ENCODE measurements at places on chromosomes 3 and 15.
A peak's percentile ranks its signal among the peaks of the same experiment; 100 is the strongest.

GRCh38 chr3:159605776-159606175 lies 382.9 kb upstream of the IL12A start:
- H3K27me3 ChIP-seq = no peaks in the 10 kb centered on the region
- no peaks in the 10 kb centered on the region for H3K4me1 ChIP-seq
- no peak for DNase-seq
- H3K4me3 ChIP-seq = no peak overlapping the region

GRCh38 chr3:12994607-12995388 lies 78.4 kb downstream of the IQSEC1 start:
- peak overlapping the region; percentile 87 for H3K27ac ChIP-seq
- no peaks in the 10 kb centered on the region for H3K27me3 ChIP-seq
- DNase-seq = peak; percentile 91
- H3K4me1 ChIP-seq = no peaks in the 10 kb centered on the region

GRCh38 chr3:16239086-16239770 lies 25.5 kb downstream of the DPH3 start:
- no peaks in the 10 kb centered on the region for H3K4me1 ChIP-seq
- H3K27ac ChIP-seq = no peak overlapping the region
- no peaks in the 10 kb centered on the region for H3K36me3 ChIP-seq

DNA sequence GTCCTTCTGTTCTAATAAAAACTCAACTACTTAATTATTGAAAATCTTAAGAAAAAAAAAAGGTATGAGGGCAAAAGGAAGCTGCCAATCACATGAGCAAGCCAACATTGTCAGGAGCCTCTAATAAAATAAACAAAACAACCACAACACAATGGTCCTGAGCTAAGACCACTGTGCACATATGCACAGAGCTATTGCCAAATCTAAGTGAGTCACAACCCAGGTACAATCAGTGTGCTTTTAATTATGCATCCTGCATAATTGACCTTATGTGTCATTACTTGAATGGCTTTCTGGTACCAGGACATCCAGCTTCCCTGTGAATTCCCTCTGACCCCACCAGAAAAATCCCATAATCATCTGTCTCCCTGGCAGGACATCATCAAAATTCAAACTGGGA lies 639.8 kb downstream of the MAGI1 start:
- no peaks in the 10 kb centered on the region for H3K27me3 ChIP-seq
- H3K4me3 ChIP-seq = no peak overlapping the region
- no peak for DNase-seq
- no peak overlapping the region for H3K27ac ChIP-seq

- H3K36me3 ChIP-seq = no peaks in the 10 kb centered on the region
- H3K27me3 ChIP-seq = no peaks in the 10 kb centered on the region
- no peak for DNase-seq
- H3K4me3 ChIP-seq = no peak overlapping the region
Measured at GRCh38 chr15:28060005-28060404, 39.1 kb downstream of the OCA2 start.

DNA sequence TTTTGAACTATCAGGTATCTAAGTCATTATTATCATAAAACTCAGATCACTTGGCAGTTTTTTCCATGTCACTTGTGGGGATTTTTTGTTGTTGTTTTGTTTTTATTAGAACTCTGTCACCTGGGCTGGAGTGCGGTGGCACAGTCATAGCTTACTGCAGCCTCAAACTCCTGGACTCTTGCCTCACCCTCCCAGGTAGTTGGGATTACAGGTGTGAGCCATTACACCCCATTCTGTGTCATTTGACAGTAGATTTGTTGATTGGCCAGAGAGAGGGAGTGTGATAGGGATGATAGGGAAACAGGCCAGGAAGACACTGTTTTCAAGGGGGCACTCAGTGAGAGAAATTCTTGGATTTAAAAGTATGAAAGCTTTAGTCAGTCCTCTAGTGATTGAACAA lies 54.7 kb upstream of the SCAANT1 start:
- peak overlapping the region; percentile 19 for H3K27ac ChIP-seq
- no peaks in the 10 kb centered on the region for H3K36me3 ChIP-seq
- no peak overlapping the region for H3K4me3 ChIP-seq
- no peak for DNase-seq
- H3K4me1 ChIP-seq = peaks cover 10% of the 10 kb centered on the region
- H3K27me3 ChIP-seq = no peaks in the 10 kb centered on the region

GRCh38 chr15:54504695-54505094 lies 526.5 kb downstream of the UNC13C start:
- no peaks in the 10 kb centered on the region for H3K4me1 ChIP-seq
- no peaks in the 10 kb centered on the region for H3K36me3 ChIP-seq
- no peak overlapping the region for H3K4me3 ChIP-seq

GRCh38 chr15:89299896-89300295 lies 34.7 kb downstream of the POLG start:
- no peak overlapping the region for H3K27ac ChIP-seq
- no peaks in the 10 kb centered on the region for H3K36me3 ChIP-seq
- no peaks in the 10 kb centered on the region for H3K4me1 ChIP-seq
- no peaks in the 10 kb centered on the region for H3K27me3 ChIP-seq
- no peak for DNase-seq

GRCh38 chr3:53161450-53161819 lies 426 bp downstream of the PRKCD start:
- H3K27ac ChIP-seq = peak overlapping the region; percentile 78
- H3K4me3 ChIP-seq = peak overlapping the region; percentile 61
- peak; percentile 24 for DNase-seq
- H3K4me1 ChIP-seq = peaks cover 4% of the 10 kb centered on the region
- no peaks in the 10 kb centered on the region for H3K27me3 ChIP-seq

GRCh38 chr15:27449941-27450340 lies 479.0 kb downstream of the GABRG3 start:
- H3K27ac ChIP-seq = no peak overlapping the region
- H3K27me3 ChIP-seq = no peaks in the 10 kb centered on the region
- no peak overlapping the region for H3K4me3 ChIP-seq
- no peaks in the 10 kb centered on the region for H3K36me3 ChIP-seq

DNA sequence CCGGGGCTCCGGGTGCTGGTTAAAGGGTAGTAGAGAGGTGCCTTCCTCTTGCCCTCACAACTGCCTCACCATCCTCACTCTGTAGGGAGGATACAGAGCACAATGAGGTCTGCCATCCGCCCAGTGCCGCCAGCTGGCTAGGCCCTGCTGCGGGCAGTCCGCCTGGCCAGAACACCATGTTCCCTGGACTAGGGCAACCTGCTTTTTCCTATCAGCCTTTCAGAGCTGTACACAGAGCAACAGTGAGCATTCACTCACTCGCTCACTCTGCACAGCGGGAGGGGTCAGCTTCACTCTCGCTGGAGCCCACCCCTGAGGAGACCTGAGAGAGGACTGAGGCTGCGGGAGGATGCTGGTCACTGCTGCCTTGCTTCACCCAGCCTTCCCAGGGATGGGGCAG lies 218.7 kb upstream of the CHRNA7 start:
- H3K4me3 ChIP-seq = no peak overlapping the region
- no peaks in the 10 kb centered on the region for H3K36me3 ChIP-seq
- H3K27me3 ChIP-seq = no peaks in the 10 kb centered on the region

- H3K4me3 ChIP-seq = no peak overlapping the region
- H3K27me3 ChIP-seq = no peaks in the 10 kb centered on the region
- H3K4me1 ChIP-seq = no peaks in the 10 kb centered on the region
- no peak for DNase-seq
- H3K36me3 ChIP-seq = no peaks in the 10 kb centered on the region
Measured at GRCh38 chr3:197168063-197168462, 130.3 kb downstream of the DLG1 start.

DNA sequence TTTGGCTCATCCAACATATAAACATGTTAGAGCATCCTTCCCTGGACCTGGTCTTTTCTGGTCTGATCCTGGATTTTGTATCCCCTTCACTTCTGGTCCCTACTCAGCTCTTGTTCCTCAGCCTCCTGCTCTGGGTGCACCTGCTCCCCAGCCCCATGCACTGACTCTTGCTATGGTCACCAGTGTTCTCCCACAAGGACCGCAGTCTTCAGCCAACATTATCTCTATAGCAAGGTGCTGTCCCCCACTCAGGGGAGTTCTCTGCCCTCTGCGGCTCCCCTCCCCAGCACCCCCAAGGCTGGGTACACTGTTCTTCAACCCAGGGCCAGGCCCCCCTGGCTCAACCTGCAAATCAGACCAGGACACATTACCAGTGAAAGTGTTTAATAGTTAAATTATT lies 80.2 kb downstream of the SEC22A start:
- DNase-seq = no peak
- H3K4me3 ChIP-seq = no peak overlapping the region
- no peaks in the 10 kb centered on the region for H3K36me3 ChIP-seq
- no peak overlapping the region for H3K27ac ChIP-seq
- H3K4me1 ChIP-seq = no peaks in the 10 kb centered on the region
- H3K27me3 ChIP-seq = no peaks in the 10 kb centered on the region

DNA sequence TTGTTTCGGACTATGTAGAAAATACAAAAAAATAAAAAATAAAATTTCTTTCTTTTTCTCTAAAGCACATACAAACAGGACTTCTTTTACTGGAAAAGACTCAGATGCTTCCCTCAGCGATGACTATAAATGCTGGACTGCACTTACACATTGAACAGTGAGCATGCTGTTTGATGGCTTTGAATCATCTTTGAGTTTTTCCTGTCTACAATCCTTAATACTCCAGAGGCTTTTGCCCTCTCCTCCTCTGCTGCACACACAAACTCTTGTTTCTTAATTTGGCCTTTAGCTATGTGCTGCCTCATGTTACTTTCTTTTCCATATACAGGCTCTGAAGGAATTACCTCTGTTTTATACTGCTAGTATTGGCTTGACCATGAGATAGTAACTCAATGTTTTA lies 575.1 kb downstream of the EPHA3 start:
- H3K27ac ChIP-seq = no peak overlapping the region
- H3K4me1 ChIP-seq = no peaks in the 10 kb centered on the region
